GM04503 (cell line): ENCODE measurements at places on chromosomes 4 and X.

DNA sequence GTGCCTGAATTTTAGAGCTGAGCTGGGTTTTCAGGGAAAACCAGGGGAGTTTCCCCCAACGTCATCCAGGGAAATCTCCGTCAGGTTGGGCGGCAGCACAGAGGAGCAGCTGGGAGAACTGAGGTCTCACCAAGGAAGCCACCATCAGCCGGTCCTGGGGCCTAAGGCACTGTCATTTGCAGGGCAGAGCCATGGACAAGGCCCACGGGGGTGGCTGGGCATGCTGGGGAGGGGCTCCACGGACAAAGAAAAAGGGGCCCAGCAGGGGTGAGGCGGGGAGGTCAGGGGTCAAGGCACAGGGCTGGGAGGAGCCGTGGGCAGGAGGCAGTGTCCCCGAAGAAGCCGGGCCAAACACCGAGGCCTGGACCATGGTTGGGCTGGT is 109.8 kb downstream of the HMX1 start:
- DNase-seq, result no peak

- no peak for DNase-seq
Measured at GRCh38 chr4:155777971-155778735, 19.3 kb downstream of the GUCY1B1 start.

DNA sequence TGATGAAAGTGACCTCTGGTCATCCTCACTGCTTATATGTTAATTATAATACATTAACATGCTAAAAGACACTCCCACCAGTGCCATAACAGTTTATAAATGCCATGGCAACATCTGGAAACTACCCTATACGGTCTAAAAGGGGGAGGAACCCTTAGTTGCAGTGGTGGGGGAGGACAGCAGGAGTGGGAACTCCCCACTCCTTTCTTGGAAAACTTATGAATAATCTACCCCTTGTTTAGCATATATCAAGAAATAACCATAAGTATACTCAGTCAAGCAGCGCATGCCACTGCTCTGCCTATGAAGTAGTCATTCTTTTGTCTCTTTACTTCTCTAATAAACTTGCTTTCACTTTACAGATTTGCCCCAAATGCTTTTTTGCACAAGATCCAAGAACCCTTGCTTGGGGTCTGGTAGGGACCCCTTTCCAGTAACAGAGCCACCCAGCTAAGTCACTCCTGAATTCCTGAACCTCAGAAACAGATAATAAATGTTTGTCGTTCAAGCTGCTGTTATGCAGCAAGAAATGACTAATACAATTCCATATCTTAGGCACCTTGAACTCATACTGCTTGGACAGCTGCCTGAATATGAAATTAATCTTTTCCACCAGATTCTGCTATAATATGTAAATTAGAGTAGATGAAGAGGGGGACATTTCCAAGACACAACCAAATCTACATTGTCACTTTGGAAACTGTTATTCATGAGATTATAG is 14.4 kb upstream of the REPS2 start:
- DNase-seq, result no peak

DNA sequence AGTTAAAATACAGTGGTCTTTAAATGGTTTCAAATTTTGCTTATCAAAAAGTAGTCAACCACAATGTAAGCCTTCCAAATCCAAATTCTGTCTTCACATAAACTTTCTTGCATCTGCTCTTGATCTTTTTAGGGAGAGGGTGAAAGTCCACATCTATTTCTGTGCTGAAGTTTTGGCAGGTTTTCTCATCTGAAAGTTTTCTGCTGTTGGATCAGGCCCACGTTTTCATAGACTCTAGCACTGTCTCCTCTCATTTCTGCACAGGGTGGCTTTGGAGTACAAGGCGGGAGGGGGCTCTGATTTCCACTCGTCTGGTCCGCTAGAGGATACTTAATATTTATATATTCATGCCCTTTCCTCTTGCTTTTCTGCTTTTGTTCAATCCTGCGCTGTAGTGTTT is 18.1 kb upstream of the TMEM150C start:
- DNase-seq, result no peak

DNA sequence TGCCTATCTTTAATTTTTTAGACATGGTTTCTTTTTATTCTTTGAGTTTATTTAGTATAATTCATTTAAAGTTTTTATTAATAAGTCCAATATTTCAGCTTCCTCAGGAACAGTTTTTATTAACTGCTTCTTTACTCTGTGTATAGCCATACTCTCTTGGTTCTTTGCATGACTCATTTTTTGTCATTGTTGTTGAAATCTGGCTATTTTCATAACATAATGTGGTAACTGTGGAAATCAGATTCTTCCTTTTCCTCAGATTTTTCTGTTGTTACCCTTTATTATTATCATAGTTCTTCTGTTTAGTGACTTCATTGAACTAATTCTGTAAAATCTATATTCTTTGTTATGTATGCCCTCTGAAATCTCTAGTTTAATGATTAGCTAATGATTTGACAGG is 124.9 kb upstream of the CYSLTR1 start:
- DNase-seq, result no peak

DNA sequence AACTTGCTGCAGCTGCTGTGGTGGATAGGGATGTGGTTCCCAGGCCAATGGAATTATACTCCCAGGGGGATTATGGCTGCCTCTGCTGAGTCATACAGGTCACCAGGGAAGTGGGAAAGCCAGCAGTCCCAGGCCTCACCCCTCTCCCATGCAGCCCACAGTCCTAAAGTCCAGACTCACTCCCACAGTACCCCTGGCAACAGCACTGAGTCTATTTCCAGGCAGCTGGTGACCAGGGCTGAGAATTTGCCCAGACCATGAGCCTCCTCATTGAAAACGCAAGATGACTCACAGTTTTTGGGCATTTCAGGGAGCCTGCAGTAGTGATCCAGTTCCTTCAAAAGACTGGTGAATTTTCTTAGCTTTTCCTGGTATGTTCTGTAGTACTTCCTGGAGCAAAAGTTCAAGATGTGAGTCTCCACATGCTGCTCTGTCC is 137.6 kb downstream of the NPNT start:
- peak; percentile 67 for DNase-seq

DNA sequence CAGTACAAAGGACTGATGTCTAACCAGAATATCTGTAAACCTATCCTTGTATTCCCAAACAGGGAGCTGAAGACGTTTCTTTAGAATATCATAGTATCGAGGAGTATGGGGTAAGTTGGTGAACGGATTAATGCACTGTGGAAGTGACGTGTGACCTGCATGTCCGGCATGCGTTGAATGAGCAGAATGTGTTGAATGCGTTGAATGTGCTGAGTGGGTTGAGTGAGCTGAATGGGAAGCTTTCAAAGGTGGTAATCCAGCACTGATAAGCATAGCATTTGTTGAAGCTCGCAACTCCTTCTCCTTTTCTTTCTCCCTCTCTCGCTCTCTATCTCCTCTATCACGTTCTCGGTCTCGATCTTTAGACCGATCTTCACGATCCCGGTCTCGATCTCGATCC is 8.1 kb downstream of the DHX15 start:
- no peak for DNase-seq

GRCh38 chrX:57103489-57103888 is 17.9 kb downstream of the SPIN2B start:
- no peak for DNase-seq

DNA sequence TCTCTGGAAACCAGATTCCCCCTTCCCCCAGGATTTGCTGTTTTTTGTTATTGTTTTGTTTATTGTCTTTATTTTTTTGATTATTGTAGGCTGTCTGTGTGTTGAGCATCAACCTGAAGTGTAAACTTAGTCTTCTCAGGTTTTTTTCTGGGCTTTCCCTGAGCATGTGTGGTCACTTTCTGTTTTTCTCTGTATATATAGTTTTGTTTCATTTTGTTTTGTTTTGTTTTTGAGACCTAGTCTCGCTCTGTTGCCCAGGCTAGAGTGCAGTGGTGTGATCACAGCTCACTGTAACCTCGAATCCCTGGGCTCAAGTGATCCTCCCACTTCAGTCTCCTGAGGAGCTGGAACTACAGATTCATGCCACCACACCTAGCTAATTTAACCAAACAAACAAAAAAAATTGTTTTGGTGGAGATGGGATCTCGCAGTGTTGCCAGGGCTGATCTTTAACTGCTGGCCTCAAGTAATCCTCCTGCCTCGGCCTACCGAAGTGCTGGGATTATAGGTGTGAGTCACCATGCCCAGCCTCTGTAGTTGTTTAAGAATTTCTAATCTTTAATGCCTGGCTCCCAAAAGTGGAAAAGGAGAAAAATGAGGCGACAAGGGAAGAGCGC is 9.1 kb downstream of the IL13RA1 start:
- no peak for DNase-seq

GRCh38 chr4:154124539-154125255 is 335.8 kb upstream of the SFRP2 start:
- peak; percentile 96 for DNase-seq

DNA sequence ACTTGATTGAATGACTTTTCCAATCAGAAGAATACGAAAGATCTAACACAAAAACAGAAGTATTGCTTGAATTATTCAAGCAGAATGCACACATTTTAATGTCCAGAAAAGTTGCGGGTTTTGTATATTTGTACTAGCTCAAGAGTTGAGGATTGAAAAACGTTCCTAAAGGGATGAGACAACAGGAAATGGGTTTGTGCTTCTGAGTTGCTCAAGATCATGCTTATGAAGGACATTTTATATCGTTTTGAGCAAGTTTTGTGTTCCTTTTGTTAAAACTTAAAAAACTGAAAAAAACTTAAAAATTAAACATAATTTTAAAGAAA is 353 bp upstream of the SMIM10 start:
- no peak for DNase-seq

- DNase-seq, result no peak
Measured at GRCh38 chr4:7838136-7838782, 101.4 kb downstream of the AFAP1 start.

GRCh38 chr4:123858465-123858864 is 461.9 kb downstream of the SPRY1 start:
- no peak for DNase-seq

- no peak for DNase-seq
Measured at GRCh38 chrX:68719904-68720614, 72.6 kb downstream of the STARD8 start.

DNA sequence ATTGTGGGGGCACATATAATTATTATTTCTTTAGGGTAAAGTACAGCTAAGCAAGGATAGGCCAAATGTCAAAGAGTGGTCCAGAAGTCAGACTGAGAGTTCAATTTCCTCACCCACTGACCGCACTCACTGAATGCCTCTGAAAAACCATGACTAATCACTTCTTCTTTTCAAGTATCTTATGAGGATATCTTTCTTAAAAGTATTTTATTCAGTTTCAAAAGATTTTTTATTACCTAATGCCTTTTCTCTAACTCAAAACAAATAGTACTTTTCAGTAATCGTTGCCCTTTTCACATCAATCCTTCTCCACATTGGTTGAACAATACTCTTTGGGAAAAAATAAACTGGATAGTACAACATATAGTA is 61.7 kb upstream of the CAMK2D start:
- no peak for DNase-seq

DNA sequence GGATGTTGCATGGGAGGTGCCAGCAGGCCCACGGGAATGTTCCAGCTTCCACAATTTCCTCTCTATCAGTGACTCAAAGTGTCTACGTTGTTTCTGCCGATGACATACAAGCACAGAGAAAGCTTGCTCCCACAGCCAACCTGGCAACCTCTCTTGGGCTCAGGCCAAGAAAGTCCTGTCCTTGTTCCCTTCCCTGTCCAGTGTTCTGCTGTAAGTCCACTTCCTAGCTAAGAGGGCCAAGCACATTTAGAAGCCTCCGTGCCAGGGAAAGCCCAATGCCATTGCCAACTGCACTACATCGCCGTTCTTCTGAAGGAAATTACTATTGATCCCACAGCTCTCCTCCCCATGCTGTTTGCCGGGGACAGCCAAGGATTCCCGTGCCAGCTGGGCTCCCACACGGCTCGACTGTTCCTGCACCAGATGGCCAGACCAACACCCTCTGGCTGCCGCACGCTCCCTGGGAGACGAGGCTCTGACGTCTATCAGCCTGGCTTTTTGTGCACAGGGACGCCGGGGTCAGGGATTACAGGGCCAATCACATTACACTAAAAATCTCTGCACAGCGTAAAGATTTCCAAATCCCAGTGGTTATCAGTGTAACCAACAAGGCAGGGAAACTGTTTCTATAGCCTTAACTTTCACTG is 284.0 kb downstream of the BCOR start:
- no peak for DNase-seq

DNA sequence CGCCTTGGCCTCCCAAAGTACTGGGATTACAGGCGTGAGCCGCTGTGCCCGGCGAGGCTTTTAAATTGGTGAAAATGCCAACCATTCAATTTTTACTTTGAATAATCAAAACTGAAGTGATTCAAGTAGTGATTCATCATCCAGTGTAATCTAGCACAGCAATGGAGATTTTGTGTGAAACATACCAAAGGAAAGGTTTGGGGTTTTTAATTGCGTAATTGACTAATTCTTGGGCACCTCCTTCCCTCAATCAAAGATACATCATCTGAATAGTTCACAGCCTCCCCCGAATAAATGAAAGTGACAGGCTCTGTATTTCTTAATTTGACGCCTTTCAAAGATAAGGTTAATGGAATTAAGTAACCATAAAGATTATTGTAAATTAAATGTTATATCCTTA is 69.0 kb downstream of the DMD start:
- no peak for DNase-seq

- DNase-seq, result no peak
Measured at GRCh38 chr4:136319789-136320464, 1212.4 kb downstream of the PCDH18 start.

DNA sequence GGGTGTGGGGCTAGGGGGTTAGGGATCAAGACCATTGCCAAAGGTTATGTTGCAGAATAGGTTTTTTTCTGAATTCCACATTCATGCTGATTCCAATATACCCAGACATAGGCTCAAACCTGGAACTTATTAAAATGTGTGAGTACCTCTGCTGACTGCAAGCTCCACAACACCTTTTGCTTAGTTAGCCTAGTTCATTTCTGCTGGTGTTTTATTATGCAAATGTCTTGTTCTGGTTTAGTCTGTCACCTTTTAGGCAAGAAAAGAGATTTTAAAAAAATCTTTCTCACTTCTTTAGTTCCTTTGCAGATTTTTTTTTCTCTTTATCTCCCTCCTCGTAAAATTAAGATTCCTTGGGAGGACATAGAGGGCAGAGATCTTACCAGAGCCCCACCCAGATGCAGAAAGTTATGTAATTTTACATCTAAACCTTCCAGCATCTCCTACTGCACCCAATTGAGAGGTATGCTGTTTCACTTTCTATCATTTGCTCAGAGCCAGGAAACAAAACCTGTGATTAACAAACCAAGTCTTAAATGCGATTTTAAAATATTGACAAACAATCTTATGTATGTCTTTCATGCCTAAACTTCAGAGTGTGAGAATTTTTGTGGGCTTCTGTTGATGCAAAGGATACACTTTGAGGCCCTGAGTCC is 190.7 kb upstream of the CLNK start:
- no peak for DNase-seq

- DNase-seq, result no peak
Measured at GRCh38 chr4:169167957-169168858, 102.5 kb downstream of the SH3RF1 start.
